ENCODE measurements at places on chromosomes 2 and 18.
A peak's percentile ranks its signal among the peaks of the same experiment; 100 is the strongest.

DNA sequence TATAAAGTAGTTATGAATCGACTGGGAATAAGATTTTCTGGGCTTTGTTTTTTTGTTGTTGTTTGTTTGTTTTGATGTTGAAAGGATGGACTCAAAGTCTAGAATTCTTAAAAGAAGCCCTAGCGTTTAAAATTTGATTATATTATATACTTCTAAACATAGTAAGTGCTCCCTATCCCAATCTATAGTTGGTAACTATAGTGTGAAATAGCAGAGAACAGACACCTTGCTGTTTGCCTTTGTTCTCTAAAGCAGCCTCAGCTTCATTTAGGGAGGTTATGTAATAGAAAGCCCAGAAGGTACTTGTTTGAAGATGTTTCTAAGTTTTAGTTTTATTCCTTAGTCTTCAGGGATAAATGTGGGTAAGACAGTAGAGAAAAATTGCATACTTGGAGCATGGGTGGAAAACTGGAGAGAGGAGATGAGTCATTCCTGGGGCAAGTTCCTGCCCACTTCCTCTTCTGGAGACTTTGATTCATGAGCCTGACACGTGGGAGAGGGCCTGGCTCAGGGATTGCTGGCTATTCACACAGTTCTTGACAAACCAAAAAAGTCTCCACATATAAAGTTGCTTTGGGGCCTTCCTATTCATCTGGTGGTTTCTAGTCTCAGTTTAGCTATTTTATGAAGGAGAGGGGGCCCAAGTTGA lies 131.9 kb downstream of the MYO1B start:
- no peak for DNase-seq

DNA sequence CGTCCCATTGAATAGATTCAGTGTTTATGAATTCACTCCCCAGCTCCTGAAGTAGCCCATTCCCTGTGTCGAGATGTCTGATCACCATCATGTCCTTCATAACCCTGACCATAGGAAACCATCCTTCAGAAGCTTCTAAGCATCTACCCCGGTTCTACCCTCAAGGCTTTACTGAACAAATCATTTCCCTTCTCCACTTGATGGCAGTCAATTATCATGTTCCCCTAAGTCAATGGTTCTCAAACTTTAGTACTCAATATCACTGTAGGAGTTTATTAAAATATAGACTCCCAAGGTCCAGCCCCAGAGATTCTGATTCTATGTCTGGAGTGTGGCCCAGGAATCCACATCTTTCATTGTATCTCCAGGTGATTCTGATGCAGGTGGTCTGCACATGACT lies 228.4 kb upstream of the SP5 start:
- DNase-seq = no peak

DNA sequence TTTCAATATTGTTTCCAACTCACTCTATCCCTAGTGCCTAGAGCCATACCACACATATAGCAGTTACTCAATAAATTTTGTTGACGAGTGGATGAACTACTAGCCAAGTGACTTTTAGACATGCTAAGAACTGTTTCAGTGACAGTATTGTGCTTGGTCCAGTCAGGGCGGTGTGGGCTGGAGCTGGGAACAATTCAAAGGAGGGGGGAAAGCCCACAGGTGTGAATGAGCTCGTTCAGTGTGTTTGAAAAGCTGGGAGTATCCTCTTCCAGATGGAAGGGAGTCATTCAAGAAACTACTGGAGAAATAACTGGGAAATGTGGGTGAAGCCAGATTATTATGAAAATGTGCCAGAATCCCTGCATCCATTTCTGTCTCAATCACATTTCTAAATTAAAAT lies 1.7 kb upstream of the SERPINE2 start:
- DNase-seq = no peak

DNA sequence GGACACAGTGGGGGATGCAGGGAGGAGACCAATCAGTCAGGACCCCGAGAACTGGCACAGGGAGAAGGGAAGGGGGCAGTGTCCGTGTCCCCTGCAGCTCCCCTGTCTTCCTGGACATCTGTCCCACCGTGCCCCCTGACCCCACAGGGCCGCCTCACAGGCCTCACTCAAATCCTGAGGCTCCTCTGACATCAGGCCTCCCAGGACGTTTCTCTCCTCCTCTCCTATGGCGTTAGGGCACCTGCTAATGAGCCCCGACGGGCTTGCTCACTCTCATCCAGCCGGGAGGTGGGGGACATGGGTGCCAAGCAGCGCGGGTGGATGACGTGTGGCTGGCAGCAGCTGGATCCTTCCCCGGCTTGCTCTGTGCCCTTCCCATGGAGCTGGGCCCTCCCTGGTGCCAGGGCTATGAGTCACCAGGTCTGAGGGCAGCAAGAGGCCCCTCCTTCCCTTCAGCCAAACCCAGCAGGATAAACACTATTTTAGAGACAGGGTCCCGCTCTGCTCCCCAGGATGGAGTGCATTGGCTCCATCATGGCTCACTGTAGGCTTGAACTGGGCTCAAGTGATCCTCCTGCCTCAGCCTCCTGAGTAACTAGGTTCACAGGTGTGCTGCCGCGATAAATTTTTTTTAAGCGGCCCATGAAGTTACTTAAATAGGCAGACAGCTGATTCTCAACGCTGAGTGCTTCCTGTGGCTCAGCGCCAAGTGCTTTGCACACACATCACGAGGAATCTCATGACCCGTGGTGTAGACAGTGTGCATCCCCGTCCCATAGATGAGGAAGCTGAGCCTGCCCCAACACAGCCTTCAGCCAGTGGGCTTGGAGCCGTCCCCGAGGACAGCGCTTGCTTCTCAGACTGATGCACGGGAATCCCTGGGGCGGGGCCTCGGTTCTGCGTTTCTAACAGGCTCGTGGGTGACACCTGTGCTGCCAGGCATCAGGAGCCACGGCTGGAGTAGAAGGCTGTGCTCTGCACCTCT lies 64.5 kb upstream of the HDAC4 start:
- peak; percentile 39 for DNase-seq
